ENCODE measurements at places on chromosomes 11 and 22.

GRCh38 chr11:7645206-7645605 is 28.1 kb downstream of the CYB5R2 start:
- DNase-seq, result no peak

DNA sequence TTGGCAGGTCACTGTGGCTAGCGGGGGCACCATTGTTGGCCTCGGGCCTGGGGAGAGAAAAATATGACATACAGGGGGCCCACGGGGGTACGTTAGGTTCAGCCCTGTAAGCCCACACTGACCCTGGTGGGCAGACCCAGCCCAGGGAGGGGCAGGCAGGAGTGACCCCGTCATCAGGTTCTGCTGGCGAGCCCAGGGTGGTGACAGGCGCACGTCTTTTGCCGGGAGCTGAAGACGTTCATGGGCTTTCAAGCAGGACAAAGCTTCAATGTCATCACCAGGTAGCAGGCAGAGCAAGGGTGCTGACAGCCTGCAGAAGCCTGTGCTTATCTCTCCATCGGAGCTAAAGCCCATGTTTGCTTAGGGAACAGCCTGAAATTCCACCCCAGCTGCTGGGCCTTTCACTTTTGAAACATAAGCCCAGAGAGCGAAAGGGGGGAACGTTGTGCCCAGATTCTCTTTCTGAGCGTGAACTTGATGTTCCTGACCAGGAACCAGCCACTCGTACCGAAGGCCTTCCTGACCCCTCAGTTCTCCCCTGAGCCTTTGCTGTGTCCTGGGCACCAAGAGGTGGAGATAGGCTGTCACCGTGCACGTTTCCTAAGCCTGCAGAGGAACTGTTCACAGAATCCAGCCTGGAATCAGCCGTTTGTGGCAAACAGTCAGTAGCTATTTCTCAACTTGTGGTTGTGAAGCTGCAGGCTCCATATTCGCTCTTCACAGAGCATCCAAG is 74.0 kb upstream of the ATXN10 start:
- DNase-seq, result no peak

DNA sequence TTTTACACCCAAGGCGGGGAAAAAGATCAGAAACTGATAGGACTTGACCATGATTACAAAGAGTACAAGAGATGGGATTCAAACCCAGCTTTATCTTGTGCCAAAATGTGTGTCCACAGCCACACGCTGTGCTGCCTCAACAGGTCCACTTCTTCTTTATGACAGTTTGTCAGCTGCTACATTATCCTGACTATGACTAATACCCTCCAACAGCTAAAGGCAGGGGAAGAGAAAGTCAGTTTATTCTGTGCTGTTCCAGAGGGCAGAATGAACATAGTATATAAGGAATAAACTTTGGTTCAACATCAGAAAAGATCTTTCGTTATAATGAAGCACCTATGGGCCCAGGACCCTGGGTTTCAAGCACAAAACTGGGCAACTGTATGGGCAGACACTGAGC is 668.2 kb upstream of the TENM4 start:
- DNase-seq, result no peak

DNA sequence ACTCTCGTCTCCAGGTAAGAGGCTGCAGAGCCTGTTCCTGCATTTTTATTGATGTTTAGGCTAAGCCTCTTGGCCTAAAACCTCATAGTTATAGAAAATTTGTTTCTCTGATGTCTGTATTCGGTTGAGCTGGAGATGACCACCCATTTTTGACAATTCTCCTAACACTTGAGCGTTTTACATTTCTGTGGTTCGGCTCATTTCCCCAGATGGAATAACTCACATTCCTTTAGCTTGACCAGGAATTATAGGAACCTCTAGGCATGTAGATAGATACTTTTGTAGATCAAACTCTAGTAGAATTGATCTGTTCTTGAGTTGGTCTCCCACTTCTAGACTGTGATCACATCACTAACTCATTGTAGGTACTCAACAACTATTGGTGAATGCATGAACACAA is 172.6 kb upstream of the CADM1 start:
- DNase-seq, result no peak

DNA sequence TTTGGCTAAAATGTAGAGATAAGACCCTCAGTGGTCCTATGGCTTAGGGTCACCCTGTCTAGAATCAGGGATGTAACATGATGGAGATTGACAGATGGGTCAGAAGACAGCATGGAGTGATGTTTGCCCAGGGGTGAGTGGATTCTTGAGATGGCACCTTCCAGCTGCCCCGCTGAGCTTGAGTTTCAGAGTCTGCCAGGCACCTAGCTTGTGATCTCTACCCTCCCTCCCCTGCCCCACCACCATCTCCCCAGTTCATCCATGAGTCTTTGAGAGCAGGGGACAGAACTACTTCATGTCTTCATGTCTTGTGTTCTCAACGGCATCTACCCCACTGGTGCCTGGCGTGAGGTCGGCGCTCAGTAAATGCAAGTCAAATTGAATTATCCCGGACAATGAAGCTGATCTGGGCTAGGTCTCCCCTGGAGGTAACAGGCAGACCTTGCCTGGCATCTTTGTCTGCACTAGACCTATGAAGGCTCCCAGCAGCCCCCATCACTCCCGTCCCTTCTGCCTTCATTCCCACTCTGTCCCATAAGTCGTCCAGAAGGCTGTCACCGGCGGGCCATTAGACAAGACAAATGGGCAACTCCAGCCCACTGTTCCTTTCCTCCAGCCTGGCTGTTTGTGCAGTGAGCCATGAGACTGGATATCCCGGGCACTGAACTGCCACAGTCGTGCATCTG is 239.2 kb upstream of the TBCEL start:
- DNase-seq, result no peak

GRCh38 chr22:28395920-28396753 is 283.5 kb downstream of the TTC28 start:
- DNase-seq, result no peak

GRCh38 chr11:14577835-14578529 is 57.8 kb upstream of the PSMA1 start:
- no peak for DNase-seq

- DNase-seq, result no peak
Observed at GRCh38 chr22:20777420-20778177, 3.7 kb downstream of the SERPIND1 start.

- DNase-seq, result no peak
Observed at GRCh38 chr11:114921697-114922096, 243.4 kb downstream of the NXPE2 start.

DNA sequence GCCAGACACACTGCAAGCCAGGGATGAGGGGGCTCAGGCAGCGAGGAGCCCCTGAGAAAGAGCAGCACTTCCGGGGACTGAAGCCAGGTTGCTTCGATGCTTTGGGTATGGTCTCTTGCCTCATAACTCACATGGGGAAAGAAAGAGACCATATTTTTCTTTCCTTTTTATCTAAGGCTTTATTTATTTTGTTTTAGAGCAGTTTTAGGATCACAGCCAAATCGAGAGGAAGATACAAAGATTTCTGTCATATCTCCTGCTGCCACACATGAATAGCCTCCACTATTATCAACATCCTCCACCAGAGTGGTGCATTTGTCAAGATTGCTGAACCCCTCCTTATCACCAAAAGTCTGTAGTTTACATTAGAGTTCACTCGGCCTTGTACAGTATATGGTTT is 24.3 kb upstream of the ADSL start:
- no peak for DNase-seq

GRCh38 chr11:61912530-61912898 is 4.9 kb downstream of the RAB3IL1 start:
- DNase-seq, result no peak

DNA sequence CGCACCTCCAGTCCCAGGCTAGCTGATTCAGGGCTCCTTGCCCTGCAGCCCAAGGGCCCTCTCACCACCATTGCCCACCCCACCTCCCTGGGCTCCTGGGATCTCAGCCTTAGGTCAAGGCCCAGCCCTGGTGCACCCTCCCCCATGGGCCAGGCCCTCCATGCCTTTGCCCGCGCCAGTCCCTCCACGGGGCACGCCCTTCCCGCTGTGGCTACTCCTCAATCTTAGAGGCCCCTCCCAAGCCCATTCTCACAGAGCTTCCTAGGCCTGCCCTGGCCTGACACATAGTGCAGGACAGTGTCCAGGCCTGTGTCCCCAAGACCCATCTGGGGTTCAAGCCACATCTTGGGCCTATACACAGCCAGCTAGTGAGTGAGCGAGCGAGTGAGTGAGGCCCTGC is 6.9 kb downstream of the GP1BB start:
- no peak for DNase-seq

DNA sequence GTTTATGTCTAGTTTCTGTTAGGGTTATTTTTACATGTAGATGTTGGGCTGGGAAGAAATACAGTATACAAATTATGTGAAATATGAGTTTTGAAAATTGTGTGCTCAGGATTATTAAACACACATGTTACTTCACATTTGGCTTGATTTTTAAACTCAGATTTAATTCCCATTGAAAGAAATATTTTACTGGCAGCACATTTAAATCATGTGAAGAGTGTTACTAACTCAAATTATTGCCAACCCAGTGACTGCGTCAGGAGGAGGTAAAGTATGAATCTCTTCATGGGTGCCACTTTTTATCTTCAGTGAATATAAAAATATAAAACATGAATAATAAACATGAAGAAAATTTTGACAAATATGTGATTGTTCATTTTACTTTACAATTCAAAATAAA is 457.5 kb upstream of the CCDC179 start:
- no peak for DNase-seq

- no peak for DNase-seq
Observed at GRCh38 chr11:5368502-5369043, 15.0 kb upstream of the OR51M1 start.

- DNase-seq, result no peak
Observed at GRCh38 chr22:30824711-30825110, 130.0 kb downstream of the OSBP2 start.

- peak; percentile 47 for DNase-seq
Observed at GRCh38 chr22:38941488-38941987, 15.9 kb upstream of the APOBEC3A start.

DNA sequence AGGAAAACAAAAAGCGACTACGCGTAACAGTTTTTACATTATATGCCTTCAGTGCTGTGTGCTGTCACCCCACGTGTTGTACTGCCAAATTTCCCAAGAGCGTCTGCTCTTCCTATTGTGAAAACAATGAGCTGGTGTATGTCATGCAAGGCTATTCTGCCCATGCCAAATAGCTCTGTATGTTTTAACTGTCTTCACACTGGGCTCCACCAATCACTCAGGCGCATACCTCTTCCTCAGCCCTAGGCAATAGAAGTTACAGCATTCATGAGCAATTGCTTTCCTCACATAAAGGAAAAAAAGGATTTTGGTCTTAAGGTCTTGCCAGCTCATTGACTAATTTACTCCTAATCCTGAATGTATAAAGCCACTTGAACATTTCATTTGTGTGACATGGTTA is 606.8 kb downstream of the NTM start:
- no peak for DNase-seq

- DNase-seq, result no peak
Observed at GRCh38 chr22:48346311-48346710, 1481.4 kb downstream of the BRD1 start.

- DNase-seq, result no peak
Observed at GRCh38 chr22:33572086-33572485, 348.2 kb downstream of the LARGE1 start.

DNA sequence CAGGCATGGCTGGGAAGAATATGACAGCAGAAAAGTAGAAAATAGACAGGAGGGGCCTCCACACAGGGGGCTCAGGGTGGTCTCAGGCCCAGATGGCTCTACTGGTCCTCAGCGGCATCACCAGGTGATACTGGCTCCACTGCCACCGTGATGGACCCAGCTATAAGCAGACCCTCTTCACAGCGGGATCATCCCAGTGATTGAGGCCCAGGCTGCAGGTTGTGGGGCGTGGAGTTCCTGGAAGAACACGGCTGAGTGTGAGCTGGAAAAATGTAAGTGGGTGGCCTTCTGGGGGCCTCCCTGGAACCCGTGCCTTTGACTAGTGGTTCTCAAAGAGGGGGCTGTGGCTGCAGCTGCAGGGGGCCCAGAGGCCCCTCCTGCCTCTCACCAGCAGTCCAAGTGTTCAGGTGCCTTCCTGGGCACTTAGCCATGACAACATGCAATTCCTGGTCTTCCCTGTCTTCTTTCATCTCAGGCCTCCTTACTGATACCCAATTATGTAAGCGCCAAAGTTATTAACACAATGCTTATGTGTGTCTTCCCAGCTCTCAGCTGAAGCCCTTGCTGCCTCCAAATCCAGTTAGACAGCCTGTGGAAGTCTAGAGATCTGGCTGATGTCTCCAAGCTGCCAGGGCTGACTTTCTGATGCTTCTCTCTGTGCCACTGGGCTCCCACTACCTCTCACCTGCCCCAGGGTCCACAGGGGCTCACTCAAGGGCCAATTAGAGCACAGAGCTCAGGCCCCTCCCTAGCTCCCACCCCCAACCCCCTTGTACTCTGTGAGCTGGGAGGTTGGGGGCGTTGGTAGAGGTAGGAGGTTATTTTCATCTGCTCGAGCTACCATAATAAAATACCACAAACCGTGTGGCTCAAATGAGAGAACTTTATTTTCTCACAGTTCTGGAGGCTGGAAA is 110.1 kb upstream of the LMO1 start:
- DNase-seq, result no peak

GRCh38 chr22:49647627-49648026 is 180.0 kb downstream of the BRD1 start:
- DNase-seq, result no peak

GRCh38 chr11:32302826-32303225 is 132.5 kb downstream of the WT1 start:
- no peak for DNase-seq

DNA sequence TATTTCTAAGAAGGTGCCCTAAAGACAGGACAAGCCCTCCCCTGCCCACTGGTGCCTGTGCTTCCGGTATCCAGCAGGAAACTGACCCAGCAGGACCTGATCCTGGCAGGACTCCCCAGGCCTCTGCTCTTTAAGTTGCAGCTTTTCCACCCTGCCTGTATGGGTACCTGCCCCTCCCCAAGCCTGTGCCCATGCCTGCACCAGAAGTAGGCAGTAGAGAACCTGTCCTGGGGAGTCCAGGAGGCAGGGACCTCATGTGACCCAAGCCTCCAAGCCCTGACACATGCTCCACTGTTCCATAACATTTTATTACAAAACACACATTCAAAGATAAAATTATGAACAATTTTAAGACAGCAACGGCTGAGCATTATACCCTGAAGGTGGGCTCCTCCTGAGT is 14.2 kb downstream of the CWC15 start:
- DNase-seq, result no peak

Data from activated CD4-positive, CD25-positive, alpha-beta regulatory T cell (primary cell).